Osteoblast (primary cell): ENCODE measurements at places on chromosomes 3 and 15.

DNA sequence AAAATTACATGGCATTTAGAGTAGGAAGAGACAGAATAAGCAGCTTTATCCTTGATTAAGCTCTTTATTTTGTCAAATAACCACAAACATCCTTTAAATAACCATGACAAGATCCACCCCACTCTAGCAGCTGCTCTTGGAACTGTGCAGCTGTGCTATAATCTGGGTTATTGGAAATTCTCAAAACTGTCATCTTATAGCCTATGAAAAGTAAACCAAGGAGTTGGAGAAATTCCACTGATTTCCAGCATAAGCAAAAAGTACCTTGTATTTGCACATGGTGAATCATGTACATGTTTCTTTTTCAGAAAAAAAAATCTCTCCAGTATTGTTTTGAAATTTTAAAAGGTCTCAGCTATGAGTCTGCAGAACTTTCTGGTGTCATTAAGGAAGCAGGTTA is 88.8 kb upstream of the ABI3BP start:
- no peak for DNase-seq

DNA sequence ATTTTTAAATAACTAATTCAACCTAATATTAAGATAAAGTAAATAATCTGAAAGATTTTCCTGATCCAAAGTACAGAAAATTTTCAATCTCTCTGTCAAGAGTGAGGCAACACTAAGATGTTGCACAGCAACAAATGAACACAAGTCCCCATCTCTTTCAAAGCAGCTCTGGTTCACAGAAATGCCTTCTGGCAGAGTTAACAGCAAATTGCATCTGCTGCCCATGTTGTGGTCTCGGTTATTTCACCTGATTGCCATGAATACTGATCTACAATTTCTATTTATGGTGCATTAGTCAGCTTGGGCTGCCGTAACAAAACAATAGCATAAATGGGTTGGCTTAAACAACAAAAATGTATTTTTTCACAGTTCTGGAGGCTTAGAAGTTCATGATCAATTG is 167.3 kb downstream of the BCHE start:
- no peak for DNase-seq

DNA sequence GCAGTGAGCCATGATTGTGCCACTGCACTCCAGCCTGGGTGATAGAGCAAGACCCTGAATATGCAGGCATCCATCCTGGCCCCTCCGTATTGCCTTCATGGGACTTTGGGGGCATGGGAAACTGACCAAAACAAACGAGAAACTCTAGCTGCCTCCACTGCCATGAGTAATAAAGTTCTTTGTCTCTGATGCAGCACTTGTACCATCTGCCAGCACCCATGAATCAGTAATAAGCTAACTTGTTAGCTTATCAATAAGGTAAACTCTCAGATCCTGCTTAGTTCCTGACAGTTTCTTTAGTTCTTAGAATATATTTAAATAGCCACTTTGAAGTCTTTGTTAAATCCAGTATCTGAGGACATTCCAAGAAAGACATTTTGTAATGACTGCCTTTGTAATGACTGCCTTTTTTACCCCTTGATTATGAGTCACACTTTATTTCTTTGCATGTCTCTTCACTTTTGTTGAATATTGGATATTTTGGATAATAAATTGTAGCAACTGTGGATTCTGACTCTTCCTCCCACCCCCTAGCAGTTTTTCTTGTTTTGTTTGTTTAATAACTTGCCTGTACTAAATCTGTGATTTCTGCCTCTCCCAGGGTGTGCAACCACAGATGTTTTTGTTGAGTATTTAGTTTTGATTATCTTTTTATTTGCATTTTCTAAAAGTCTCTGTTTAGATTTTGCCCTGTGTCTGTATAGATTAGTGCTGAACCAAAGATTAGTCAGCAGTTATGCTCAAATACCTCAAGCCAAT is 136.9 kb downstream of the HCN4 start:
- no peak for DNase-seq

DNA sequence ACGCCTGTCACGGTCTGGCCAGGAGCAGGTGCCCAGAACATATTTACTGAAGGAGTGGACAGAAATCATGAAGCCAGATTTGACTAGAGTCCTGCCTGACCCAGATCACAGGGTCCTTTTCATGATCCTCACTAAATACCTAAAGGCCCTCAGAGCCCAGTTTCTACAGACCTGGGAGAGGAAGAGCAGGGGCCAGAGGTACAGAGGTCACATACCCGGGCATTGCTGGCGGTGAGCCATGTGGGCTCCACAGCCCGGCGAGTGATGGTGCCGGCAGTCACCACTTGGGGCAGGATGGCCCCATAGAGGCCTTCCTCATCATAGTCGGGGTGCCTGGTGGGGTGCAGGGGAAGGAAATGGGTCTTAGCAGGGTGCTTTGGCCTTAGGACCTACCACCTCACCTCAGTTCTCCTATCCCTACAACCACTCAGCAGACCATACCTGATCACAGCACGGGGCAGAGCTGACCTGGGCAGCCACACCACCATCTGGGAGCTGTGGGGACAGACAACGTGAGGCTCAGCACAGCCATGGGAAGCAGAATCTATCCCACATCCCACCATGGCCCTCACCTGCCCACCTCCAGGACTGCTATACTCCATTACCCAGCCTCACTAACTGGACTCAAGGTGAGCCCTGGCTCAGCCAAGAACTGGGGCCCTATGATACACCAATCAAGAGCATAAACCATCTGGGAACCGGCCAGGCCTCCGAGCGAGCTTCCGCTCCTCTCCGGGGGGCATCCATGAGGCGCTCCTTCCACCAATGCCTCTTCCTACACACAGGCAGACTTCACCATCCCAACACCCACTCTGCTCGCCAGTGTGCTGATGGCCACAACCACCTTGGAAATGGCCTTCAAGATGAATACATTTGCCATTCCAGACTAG is 12.9 kb downstream of the POLG start:
- DNase-seq: peak; percentile 79

- no peak for DNase-seq
These were observed 12.5 kb upstream of the TCAIM start for GRCh38 chr3:44326019-44326418.

DNA sequence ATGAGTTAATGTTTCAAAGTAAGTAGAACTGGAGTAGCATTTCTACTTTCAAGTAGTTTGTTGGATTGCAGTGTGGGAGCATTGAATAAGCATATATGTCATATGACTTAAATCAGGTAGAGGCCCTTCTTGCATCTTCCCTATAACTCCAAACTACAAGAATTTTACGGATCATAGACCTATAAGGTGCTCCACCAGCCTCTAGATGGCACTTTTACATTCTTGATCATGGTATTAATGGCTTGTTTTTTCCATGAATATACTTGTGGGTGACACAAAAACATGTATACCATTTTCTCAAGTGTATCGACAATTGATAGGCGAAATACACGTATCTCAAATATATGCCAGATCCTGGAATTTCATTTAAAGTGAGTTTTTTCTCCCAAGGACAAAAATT is 311.1 kb downstream of the ZPLD1 start:
- DNase-seq: no peak

DNA sequence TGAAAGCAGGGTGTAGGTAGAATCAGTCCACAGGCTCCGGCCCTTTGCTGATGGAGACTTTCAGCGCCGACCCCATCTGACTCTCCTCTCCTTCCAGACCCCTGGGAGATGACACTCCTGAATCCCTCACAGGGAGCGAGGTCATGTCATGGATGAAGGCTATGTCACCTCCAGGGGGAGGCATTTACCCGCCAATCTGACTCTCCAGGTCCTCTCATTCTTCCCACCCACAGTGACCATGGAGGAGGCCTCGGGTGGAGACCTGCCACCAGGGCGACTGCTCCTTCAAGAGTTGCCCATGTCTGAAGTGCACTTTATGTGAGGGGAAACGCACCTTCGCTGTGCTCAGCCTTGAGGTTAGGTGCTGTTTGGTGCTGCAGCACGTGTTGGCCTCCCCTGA is 112.7 kb downstream of the KLF13 start:
- peak; percentile 51 for DNase-seq

- DNase-seq: no peak
These were observed 8.3 kb downstream of the CCNL1 start for GRCh38 chr3:157151627-157152026.

- no peak for DNase-seq
These were observed 42.2 kb downstream of the ZNF609 start for GRCh38 chr15:64502551-64502950.
